ENCODE measurements at places on chromosomes 13 and 19. TPM values are rescaled to one million over a fixed set of nuclear protein-coding genes. Genes with fewer than 3 reads are reported as not detected.

- peaks cover 62% of the 10 kb centered on the region for H3K27me3 ChIP-seq
- peak within 1 kb of the TSS; percentile 44 for H3K4me3 ChIP-seq
- no peaks in the 10 kb centered on the region for H3K36me3 ChIP-seq
- H3K4me1 ChIP-seq: no peaks in the 10 kb centered on the region
- H3K27ac ChIP-seq: no peak within 1 kb of the TSS
- DNase-seq: peak; percentile 23
Measured at GRCh38 chr19:1512671-1513498, at the start of gene ADAMTSL5. TSS of gene ADAMTSL5 (minus strand) at chr19:1513019. CDS start at chr19:1510943, 2,076 bp downstream.

- DNase-seq: no peak
- no peaks in the 10 kb centered on the region for H3K36me3 ChIP-seq
- no peak overlapping the region for H3K27ac ChIP-seq
Measured at GRCh38 chr19:30056580-30056979, 114.5 kb downstream of the URI1 start.

GRCh38 chr19:11379857-11380350 is 4.2 kb downstream of the EPOR start:
- H3K4me1 ChIP-seq: peaks cover 75% of the 10 kb centered on the region
- peaks cover 33% of the 10 kb centered on the region for H3K27me3 ChIP-seq
- no peak for DNase-seq
- H3K4me3 ChIP-seq: no peak overlapping the region

GRCh38 chr13:108104736-108105135 is 110.6 kb downstream of the LIG4 start:
- no peak for DNase-seq
- H3K36me3 ChIP-seq: no peaks in the 10 kb centered on the region
- H3K27me3 ChIP-seq: no peaks in the 10 kb centered on the region

DNA sequence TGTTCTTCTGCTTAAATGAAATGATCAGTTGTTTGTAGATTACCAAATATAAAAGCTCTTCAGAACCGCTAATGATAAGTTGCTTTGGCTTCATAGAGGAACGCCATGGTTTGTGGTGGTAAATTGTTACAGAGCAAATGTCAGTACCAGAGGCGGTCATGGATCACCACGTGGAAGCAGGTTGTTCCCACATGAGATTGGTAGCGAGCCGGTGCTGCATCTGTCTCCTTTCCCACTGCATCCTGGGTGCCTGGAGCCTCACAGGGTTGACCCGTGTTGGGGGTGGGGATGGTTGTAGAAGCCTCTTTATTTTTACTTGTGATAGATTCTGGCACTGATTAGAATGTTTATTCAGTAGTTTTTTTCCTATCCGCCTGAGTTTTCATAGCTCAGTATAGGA is 14.7 kb downstream of the GARRE1 start:
- DNase-seq: no peak
- H3K4me1 ChIP-seq: peaks cover 36% of the 10 kb centered on the region
- H3K27me3 ChIP-seq: no peaks in the 10 kb centered on the region

DNA sequence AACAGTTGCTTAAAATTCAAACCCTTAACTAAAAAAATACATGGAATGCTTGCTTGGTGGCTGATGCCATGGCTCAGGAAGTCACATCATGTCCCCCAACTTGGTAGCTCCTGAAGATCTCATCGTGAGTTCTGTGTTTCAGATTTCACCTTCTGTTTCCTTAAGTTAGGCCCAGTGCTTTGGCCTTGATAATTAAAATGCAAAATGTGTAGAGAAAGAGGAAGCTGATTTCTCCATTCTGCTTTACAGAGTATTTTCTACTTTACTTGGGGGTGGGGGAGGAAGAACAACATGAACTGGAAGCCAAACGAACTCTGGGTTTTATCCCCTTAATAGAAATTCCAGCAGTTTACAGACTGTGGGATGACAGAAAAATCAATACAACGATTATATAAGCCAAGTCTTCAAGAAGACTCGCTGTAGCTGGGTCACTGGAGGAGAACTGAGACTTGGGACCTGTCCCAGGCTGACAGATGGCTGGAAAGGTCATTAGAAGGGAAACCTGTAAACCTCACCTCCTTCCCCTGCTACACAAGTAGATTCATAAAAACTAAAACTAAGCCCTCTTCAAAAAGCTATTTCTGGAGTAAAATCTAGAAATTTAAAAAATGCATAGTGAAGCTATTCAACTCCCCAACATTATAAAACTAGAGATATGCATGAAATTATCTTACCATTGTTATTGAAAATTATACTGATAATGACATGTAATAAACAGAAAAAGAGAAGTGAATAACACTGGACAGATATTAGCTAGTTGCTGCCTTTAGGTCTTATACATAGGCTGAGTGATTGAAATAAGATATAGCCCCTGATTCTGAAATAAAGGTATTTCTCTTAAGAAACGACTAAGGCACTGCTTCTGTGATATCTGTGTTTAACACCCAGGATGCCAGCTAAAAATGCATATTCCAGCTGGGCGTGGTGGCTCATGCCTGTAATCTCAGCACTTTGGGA is 22.1 kb upstream of the GGACT start:
- H3K36me3 ChIP-seq: peaks cover 7% of the 10 kb centered on the region
- no peaks in the 10 kb centered on the region for H3K4me1 ChIP-seq
- H3K27me3 ChIP-seq: no peaks in the 10 kb centered on the region
- no peak for DNase-seq
- no peak overlapping the region for H3K4me3 ChIP-seq

DNA sequence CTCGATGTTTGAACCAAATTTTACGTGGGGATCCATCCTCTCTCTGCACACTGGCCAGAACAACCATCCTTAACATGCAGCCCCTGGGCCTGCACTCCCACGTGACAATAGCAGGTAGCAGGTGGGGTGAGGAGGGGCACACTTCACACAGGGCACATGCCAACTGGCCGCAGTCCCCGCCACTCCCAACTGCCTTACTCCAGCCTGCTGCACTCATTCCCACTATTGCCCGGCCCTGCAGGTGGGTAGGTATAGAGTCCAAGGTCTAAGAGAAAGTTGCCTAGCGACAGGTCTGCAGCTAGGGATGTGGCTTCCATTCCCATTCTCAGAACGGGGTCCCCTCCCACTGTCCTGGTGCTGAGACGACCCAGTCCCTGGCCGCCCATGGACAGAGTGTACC is 18.0 kb downstream of the VRK3 start:
- H3K36me3 ChIP-seq: peaks cover 76% of the 10 kb centered on the region
- no peak overlapping the region for H3K27ac ChIP-seq
- H3K4me1 ChIP-seq: peaks cover 27% of the 10 kb centered on the region
- no peak overlapping the region for H3K4me3 ChIP-seq

DNA sequence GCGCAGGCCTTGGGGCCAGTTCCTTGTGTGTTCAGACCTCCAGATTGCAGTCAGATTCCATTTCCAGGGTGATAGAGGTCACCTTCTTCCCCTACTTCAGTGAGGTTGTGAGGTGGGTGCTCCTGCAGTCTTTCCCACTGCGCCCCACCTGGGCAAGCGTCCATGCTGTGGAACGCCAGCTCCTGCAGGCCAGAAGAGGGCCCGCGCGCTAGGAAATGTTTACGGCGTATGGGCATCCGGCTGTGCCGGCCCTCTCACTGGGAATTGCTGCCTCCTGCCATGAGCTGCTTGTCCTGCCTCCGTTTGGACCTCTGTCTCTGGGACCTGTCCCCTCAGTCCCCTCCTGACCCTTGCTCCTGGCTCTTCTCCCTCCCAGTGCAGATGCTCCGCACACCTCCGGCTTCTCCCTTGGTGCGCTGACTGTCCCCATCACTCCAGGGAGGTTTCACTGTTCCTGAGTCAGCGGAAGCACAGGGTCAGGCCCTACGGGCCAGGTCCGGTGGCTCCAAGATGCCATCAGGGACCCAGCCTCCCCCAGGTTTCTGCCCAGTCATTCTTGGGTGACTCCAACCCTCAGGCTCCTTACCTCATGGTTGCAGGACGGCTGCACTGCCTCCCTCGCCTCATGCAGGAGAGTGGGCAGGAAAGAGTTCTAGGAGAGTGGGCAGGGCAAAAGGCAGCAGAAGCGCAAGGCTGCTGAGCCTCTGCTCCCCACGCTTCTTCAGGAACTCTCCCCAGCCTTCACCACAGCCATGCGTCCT is 56.6 kb downstream of the SMARCA4 start:
- H3K4me3 ChIP-seq: no peak overlapping the region
- DNase-seq: no peak
- peaks cover 35% of the 10 kb centered on the region for H3K36me3 ChIP-seq
- H3K27ac ChIP-seq: no peak overlapping the region
- H3K4me1 ChIP-seq: no peaks in the 10 kb centered on the region

DNA sequence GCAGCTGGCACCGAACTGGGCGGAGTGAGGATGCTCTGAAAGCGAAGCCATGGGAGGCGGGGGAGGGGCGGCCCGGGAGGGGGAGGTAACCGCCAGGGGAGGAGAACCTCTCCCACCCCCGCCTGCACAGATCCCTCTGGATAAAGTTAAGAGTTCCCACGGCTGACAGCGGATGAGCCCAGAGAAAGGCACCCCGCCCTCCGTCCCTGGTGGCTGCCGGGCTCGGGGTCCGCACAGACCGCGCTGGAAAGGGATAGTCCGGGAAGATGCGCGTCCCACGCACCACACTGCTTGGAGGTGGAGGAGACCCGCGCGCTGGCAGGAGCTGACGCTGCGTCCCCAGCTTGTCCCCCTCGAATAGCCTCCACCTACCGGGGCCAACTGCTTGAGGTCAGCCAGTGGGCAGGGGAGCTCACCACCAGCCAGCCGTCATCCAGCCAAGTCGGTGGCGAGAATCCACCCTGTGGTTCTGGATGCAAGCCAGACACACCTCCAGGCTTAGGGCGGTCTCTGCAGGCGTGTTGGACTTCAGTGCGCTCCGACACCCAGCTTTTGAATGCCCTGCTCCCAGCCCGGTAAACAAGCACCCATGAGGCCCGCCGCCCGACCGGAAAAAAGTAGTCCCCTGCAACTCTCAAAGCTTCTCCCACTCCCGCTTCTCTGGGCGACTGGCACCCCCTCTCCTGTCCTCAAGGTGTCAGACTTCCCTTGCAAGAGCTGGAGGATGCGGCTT is at the start of gene TRPC4:
Gene TRPC4, minus strand, starts transcription at position 17 of the 733 bp plus-strand sequence. CDS start 86,439 bp downstream, outside the sequence.
- H3K4me3 ChIP-seq: no peak within 1 kb of the TSS
- H3K36me3 ChIP-seq: no peaks in the 10 kb centered on the region
- peaks cover 9% of the 10 kb centered on the region for H3K27me3 ChIP-seq
- DNase-seq: no peak

DNA sequence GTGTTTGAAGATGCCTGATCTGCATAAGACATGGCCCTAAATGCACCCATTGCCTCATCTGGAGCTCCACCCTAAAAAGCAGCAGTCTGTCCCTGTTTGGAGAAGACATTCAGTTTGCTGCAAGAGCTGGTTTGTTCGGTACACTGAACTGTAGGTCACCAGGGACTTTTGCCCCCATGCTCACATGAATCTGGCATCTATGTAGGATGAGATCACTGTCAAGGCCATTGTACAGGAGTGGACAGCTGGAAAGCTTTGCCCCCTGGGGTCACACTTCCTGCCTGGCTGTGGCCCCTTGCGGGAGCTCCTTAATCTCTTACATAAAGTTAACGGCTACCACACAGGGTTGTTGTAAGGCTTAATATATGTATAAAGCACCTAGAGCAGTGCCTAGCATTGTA is 73.0 kb downstream of the IPO5 start:
- no peak for DNase-seq
- no peak overlapping the region for H3K4me3 ChIP-seq
- no peaks in the 10 kb centered on the region for H3K27me3 ChIP-seq
- peaks cover 17% of the 10 kb centered on the region for H3K36me3 ChIP-seq
- no peaks in the 10 kb centered on the region for H3K4me1 ChIP-seq

- H3K4me1 ChIP-seq: no peaks in the 10 kb centered on the region
- H3K27me3 ChIP-seq: no peaks in the 10 kb centered on the region
- no peak for DNase-seq
- H3K27ac ChIP-seq: no peak overlapping the region
- no peaks in the 10 kb centered on the region for H3K36me3 ChIP-seq
- H3K4me3 ChIP-seq: no peak overlapping the region
Measured at GRCh38 chr13:106103779-106104178, 431.7 kb downstream of the EFNB2 start.

The TLE6 gene
- 0.61 TPM for total RNA-seq

The STARD13 gene
- total RNA-seq: not detected

The CGB5 gene
- total RNA-seq: not detected

Measured in T-cell (primary cell).